ENCODE measurements at places on chromosomes 13 and 19.

- no peak for DNase-seq
These were observed 225.3 kb downstream of the NHLRC3 start for GRCh38 chr13:39263531-39263930.

DNA sequence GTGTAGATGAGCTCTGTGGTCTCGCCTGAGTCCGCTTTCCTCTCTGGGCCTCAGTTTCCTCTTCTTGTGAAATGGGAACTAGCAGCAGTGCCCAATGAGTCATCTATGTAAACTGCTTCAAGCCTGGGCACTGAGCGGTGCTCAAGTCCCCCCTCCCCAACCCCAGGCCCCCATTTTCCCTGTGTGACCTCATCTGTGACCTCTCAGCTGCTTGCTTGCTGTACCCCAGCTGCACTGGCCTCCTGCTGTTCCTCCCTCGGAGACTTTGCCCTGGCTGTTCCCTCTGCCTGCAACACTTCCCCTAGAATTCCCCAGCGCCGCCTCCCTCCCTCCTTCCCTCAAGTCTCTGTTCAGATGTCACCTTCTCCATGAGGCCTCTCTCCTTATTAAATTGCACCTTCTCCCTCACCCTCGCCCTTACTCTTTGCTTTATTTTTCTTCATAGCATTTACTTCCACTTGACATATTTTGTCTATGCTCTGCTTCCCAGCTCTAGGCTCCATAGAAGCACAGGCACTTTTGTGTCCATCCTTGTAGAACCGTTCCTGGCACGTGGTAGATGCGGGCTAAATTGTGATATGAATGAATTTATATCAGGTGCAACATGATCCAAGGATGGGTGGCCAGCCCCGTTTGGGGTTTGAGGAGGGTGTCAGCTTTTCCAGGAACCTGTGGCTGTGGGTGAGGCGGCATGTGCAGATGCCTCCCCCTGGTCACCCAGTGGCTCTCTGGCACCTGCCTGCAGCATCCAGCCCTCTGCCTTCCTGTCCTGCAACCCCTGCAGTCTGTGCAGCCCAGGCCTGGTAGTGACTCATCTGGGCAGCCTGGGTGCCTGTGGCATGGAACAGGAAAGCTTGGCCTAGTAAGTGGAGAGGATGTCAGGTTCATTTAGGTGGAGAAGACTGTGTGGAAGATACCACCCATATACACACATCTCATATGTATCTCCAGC is 26.3 kb downstream of the SIPA1L3 start:
- DNase-seq = no peak

DNA sequence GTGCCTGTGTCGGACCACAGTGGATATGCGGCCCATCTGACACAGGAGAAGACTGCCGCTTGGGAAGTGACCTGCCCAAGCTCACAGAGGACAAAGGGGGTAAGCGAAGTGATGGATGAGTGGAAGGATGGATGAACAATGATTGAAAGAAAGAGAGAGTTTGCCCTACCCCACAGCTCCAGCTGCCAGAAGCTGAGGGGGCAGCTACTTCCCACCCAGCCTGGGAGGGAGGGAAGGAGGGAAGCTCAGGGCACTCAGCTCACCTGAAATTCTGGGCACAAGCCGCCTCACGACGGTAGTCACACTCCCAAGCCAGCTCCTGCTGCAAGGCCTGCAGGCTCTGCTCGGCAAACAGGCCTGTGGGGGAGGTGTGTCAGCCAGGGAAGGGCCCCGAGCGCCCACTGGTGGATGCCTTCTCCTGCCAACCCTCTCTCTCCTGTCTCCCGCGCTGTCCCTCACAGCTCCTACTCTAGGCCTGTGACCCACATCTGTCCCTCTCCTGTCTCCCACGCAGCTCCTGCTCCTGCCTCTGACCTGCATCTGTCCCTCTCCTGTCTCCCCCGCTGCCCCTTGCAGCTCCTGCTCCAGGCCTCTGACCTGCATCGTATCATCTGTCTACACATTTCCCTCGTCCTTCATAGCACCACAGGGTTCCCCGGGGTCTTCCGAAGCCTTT is 12.0 kb upstream of the NUMBL start:
- DNase-seq = no peak

- DNase-seq = no peak
These were observed 137.5 kb downstream of the FREM2 start for GRCh38 chr13:38824342-38824741.

DNA sequence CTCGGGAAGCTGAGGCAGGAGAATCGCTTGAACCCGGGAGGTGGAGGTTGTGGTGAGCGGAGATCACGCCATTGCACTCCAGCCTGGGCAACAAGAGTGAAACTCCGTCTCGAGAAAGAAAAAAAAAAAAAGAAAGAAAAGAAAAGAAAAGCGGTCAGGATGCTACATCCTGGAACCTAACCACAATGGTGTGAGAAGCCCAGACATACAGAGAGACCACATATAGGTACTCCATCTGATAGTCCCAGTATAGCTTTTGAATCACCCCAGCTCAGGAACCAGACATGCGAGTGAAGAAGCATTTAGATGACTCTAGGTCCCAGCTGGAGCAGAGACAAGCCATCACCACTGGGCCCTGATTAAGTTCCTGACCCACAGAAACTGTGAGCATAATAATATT is 3.2 kb downstream of the IFNL1 start:
- no peak for DNase-seq

DNA sequence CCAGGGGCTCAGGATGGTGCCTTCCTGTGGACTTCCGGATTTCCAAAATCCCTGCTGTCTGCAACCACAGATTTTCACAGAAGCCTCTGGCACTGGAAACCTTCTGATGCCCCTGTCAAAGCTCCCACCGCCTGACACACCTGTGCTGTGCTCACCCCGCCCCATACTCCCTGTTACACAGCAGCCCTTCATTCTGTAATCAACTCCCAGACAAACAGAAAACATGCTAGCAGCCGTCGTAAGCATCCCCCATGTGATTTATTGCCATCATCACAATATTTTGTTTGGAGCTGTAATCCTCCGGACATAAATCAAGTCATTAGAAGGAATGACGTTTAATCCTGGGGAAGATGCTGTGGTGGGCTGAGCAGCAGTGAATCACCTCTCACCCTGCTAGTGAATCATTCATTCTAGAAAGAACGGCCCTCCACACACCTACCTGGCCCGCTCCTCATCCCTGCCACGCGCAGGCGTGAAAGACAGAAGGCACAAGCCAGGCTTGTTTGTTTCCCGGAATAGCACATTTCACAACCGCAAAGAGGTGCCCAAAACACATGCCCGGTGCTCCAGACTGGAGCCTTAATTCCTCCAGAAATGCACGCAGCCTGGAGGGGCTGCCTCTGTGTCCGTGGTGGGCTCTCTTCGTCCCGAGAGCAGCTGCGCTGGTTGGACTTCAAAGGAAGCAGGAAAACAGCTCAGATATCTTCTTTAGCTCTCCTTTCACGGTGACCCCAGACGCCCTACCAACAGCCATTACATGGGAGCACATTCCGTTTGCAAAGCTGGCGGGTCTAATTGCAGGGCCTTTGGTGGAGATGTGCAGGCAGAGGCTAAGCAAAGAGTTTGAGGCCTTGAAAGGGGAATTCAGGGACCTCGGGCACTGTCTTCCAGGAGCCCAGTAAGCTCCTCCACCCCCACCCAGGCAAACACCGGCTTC is 41.3 kb upstream of the KCTD15 start:
- no peak for DNase-seq

Measured in stimulated activated CD4-positive, alpha-beta T cell treated with anti-CD3 and anti-CD28 coated beads, Interleukin-12 subunit alpha, Interleukin-12 subunit beta, amount 100 ng/mL, for 4 hours (primary cell).